ENCODE measurements at places on chromosomes 7 and 10.

GRCh38 chr10:114915294-114915693 is 22.7 kb upstream of the TRUB1 start:
- no peak for DNase-seq

DNA sequence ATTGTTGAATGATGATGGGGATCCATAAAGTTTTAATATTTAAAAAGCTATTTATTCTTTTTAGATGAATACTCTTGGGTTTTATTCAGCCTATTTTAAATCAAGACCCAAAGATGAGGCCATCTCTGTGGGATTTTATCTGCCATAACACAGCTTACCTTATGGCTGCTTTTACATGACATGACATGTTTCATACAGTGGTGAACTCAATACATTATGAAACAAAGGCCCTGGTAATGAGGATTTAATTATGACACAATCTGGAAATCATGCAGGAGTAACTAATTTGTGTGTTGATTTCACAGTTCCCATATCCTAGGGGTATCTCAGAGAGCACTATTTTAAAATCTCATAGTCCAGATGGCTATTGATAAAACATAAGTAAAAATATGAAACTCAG is 661.8 kb upstream of the FZD8 start:
- no peak for DNase-seq

GRCh38 chr7:49639068-49639593 is 134.3 kb upstream of the VWC2 start:
- peak; percentile 76 for DNase-seq

DNA sequence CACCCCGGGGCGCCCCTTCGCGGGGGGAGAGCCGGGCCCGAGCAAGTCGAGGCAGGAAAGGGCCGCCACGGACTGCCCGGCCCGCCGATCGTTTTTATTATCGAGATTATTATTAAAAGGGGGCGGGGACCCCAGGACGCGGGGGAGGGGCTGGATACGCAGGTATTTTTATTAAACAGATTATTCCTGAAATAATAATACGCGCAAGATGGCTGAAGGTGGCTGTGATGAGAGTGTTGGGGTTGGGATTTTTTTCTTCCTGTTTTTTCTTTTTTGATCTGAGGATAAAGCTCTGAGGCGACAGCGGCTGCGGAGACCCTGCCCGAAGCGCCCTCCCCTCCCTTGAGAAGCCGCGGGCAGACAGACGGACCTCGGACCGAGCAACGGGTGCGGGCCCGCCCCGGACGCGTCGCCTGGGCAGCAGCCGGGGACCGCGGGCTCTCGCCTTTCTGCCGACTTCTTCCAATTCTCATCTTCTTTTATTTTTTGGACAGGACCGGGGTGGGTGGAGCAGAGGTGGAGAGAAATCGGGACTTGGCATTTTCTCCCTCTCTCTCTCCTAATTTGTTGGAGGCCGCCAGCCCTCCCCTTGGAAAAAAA is 1.4 kb upstream of the TRIM8 start:
- peak; percentile 43 for DNase-seq

GRCh38 chr7:7971308-7972040 is 2.9 kb downstream of the GLCCI1 start:
- DNase-seq, result no peak

GRCh38 chr10:129966370-129966888 is 2.4 kb upstream of the EBF3 start:
- DNase-seq, result no peak

DNA sequence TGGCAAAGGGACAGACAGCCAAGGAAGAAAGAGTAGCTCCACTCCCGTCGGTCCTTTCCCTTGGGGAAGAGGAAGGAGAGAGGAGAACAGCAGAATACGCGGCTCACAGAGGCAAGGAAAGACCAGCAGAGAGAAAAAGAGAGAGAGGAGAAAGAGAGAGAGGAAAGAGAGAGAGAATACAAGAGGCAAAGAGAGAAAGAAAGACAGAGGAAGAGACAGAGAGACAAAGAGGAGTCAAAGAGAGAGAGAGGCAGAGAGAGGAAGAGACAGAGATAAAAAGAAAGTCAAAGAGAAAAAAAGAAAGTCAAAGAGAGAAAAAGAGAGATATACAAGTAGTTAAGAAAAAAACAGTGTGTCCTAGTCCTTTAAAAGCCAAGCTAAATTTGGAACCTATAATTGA is 23.4 kb upstream of the CHST3 start:
- no peak for DNase-seq

DNA sequence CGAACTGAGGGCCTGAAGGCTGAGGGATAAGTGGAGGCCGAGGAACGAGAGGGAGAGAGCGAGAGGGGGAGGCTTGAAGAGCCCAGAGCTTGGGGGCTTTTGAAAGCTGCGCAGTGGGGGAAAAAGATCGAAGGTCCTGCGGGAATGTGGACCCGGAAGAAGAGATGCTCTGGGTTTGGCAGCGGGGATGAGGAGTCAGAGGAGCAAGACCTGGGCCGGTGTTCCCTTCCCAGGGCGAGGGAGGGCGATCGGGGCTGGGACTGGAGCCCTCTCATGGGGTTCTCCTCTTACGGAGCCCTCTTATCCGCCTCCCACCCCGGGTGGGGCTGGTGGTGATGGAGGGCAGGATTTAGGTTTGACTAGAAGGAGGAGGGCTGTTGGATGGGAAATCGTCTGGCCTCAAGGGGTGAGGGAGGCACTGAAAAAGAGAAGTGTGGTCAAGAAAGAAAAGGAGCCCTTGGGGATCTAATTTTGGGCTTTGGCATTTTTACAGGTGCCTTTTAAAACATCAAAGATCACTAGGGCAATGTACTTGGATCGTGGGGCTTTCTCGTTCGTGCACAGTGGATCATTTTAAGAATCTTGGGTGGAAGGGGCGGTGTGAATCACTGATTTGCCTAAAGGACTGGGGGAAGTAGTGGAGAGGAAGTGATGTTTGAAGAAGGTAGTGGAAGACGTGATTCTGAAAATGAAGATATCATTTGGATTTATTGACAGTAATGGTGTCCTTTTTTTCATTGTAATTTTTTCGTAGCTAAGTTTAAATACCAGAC is 637 bp downstream of the SAMD8 start:
- peak; percentile 52 for DNase-seq

GRCh38 chr7:27944643-27945042 is 204.7 kb downstream of the TAX1BP1 start:
- no peak for DNase-seq

GRCh38 chr7:36011588-36011965 is 141.5 kb upstream of the EEPD1 start:
- no peak for DNase-seq

DNA sequence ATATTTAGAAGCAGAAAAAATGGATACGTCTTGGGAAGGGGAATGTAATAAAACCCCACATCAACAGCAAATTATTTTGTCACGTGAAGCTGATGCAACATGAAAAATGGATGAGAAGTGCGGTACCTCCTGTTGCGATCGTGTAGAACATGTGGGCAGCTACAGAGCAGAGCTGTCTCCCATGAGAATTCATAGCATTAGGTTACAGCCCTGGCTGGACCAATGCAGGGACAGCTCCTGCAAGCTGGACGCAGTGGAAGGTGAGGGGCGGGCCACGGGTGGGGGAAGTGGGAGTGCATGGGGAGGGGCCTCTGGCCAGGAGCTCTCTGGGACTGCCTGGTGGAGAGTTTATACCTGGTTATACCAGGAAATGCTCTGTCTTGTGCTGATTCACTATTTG is 120.3 kb downstream of the GATA3 start:
- DNase-seq, result peak; percentile 47

GRCh38 chr7:82605247-82605864 is 161.8 kb upstream of the CACNA2D1 start:
- no peak for DNase-seq

- DNase-seq, result peak; percentile 37
Measured at GRCh38 chr10:124354411-124355382, 64.0 kb downstream of the OAT start.

DNA sequence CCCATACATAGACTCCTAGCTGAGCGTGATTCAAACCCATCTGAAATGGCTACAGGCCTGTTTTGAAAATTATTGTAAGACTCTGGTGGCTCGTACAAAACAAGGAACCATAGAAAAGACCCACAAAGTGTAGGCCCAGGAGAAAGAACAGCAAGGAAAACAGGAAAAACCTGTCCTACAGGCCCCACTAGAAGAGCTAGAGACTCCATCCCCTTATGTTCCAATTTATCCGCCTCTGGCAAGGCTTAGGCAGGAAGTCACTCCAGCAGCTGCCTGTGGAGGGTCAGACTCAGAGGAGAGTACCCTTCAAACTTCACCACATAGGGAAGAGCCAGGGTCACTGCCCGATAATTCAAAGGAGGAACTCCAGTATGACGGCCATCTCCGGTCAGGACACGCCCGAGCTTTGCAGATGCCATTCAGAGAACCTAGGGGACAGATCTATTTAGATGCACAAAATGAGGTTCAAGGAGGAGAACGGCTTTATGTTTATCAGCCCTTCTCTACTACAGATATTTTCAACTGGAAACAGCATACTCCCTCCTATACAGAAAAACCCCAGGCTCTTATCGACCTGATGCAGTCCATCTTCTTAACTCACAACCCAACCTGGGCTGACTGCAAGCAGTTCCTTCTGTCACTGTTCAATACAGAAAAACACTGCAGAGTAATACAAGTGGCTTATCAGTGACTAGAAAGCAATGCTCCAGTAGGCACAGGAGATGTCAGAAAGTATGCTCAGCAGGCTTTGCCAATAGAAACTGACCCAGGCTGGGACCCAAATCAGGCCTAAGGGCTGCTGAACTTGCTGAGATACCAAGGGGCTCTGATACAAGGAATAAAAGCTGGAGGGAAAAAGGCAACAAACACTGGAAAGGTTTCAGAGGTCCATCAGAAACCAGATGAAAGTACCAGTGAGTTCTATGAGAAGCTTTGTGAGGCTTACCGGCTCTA is 8.6 kb upstream of the ZNF33B start:
- DNase-seq, result peak; percentile 88

- DNase-seq, result no peak
Measured at GRCh38 chr10:66505003-66505657, 420.7 kb upstream of the LRRTM3 start.

GRCh38 chr10:123502983-123503382 is 163.2 kb upstream of the GPR26 start:
- no peak for DNase-seq

- no peak for DNase-seq
Measured at GRCh38 chr7:124031919-124032318, 948 bp downstream of the TMEM229A start.

GRCh38 chr10:12018438-12019282 is 23.9 kb downstream of the UPF2 start:
- peak; percentile 24 for DNase-seq

DNA sequence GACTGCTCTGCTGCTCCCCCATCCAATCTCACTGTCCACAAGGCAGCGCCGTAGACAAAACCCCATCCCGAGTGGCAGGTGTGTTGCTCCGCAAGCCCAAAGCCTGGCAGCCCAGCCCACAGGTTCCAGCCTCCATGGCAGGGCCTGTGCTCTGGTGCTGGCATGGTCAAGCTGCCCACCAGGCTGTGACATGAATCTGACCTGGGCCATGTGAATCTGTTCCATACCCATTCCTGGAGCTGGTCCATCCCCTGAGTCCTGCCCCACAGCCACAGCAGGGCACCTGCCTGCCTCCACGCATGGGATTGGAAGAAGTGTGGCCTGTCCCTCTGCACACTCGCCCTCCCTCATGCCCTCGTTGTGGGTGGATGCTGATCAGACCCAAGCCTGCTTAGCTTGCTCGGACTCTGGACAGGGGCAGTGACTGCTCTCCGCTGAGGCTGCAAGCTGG is 128.8 kb downstream of the PTPN20 start:
- no peak for DNase-seq

DNA sequence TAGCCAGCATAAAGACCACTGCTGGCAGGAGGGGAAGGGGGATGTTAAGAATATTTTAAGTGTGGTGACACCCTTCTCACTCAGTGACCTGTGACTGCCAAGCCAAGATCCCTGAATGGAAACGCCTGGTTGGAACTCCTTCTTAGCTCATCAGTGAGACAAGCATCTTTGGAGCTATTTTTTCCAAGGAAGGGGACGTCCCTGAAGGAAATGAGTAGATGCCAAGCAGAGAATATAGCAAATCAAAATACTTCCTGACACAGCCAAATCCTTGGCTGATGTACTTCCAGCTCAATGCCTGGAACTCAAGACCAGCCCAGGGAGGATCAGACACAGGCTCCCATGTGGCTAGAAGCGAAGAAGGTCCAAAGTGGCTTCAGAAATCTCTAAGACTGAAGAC is 82.2 kb downstream of the SORBS1 start:
- peak; percentile 24 for DNase-seq

All from trophoblast cell (in vitro differentiated cells and primary cell).